Endothelial cell of coronary artery (primary cell): ENCODE measurements at places on chromosomes 5 and 9. TPM values are rescaled to one million over a fixed set of nuclear protein-coding genes. Genes with fewer than 3 reads are reported as not detected.

IL12B gene
- not detected in 2 replicates for total RNA-seq

ADAMTSL1 gene
- 21.6 and 25.0 TPM in 2 replicates for total RNA-seq

STK32A gene
- under 0.01 and 0.38 TPM in 2 replicates for total RNA-seq

MZB1 gene
- 0.09 and 0.19 TPM in 2 replicates for total RNA-seq

DEPDC1B gene
- total RNA-seq, result 4.7 and 12.2 TPM in 2 replicates

HARS2 gene
- 31.3 and 32.5 TPM in 2 replicates for total RNA-seq

NFIB gene
- total RNA-seq, result 74.6 and 103 TPM in 2 replicates

PPP1R26 gene
- 14.8 and 19.1 TPM in 2 replicates for total RNA-seq

IL7R gene
- total RNA-seq, result 1.6 and 3.2 TPM in 2 replicates

CNTNAP3 gene
- 34.0 and 60.5 TPM in 2 replicates for total RNA-seq

DPYSL3 gene
- total RNA-seq, result 90.6 and 116 TPM in 2 replicates

CDC20B gene
- total RNA-seq, result not detected in 2 replicates

CKMT2 gene
- 0.19 TPM in 1 of 2 replicates, not detected in the other for total RNA-seq

TNC gene
- 0.28 and 0.54 TPM in 2 replicates for total RNA-seq

C9orf85 gene
- total RNA-seq, result 11.0 and 14.7 TPM in 2 replicates

SVEP1 gene
- total RNA-seq, result under 0.01 and 0.66 TPM in 2 replicates

GCNT4 gene
- 0.09 and 0.56 TPM in 2 replicates for total RNA-seq

ORM2 gene
- total RNA-seq, result not detected in 2 replicates

SLC1A3 gene
- 0.19 TPM in 1 of 2 replicates, not detected in the other for total RNA-seq

ADAMTS13 gene
- total RNA-seq, result 0.27 and 1.3 TPM in 2 replicates
